ENCODE measurements at places on chromosomes 7 and 10.

GRCh38 chr10:131014271-131014670 is 297.2 kb downstream of the TCERG1L start:
- DNase-seq = no peak

- DNase-seq = peak; percentile 95
These were observed 16.5 kb downstream of the NPFFR1 start for GRCh38 chr10:70267161-70267933.

DNA sequence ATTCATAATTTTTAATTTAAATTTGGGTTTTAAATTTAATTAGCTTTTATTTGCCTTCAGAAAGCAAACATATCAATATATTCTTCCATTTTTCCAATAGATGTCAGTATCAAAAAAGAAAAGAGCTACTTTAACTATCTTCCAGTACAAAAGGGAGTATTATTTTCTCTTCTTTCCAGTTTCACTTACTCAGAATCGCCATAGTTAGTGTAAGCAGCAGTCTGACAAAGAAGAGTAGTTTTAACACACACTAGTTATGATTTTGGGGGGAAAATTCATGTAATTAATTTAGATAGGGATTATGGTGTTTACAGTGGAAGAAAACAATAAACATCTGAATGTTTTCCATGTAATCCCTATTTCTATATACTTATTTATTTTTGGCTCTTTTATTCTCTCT is 272.6 kb upstream of the DGKB start:
- DNase-seq = no peak

- peak; percentile 70 for DNase-seq
These were observed 68.8 kb upstream of the GSDME start for GRCh38 chr7:24825931-24826661.
